ENCODE measurements at places on chromosomes 16 and 17. TPM values are rescaled to one million over a fixed set of nuclear protein-coding genes. Genes with fewer than 3 reads are reported as not detected.

DNA sequence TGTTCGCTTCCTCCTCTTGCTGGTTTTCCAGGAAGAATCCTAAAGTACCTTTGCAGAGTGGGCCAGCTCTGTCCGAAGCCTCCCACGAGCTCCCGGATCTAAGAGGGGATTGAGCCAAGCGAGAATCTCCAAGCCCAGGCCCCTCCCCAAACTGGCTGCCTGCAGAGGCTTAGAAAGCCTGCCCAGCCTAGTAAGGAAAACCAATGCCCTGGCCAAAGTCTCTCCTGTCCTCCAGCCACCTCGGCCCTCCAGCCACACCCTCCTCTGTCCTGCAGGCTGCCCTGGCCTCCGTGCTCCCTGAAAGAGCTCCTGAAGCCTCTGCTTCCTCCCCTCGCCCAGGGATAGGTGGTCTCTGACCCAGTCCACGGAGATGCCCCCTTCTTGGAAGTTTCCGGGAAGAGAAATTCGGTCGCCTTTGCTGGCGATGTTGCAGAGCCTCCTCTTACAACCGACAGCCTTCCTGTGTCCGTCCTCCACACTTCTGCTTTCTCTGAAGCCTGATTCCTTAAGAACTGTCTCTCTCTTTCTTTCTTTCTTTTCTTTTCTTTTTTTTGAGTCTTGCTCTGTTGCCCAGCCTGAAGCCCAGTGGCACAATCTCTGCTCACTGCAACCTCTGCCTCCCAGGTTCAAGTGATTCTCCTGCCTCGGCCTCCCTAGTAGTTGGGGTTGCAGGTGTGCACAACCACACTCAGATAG, 54.9 kb upstream of the TOB1 start:
- H3K4me3 ChIP-seq: no peak overlapping the region
- H3K27me3 ChIP-seq: no peaks in the 10 kb centered on the region
- no peak overlapping the region for H3K27ac ChIP-seq
- H3K4me1 ChIP-seq: peaks cover 20% of the 10 kb centered on the region
- DNase-seq: no peak

DNA sequence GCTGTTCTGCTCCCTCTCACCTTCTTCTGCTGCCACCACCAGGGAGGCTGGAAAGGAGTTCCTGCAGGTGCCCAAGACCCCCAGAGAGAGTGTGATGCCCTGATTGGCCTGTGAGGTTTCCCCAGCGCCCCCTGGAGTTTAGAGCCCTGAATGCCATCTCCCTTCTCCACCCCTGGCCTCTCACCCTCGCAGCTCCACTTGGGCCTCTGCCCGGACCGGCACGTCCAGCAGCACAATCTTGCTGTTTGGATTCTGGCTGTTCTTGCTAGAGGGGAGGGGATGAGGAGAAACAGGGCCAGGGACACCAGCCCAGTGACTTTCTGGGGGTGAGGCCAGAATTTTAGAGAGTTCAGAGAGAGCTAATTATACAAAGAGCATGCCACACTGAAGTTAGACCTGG, 12.5 kb upstream of the FAM171A2 start:
- no peak for DNase-seq
- H3K27me3 ChIP-seq: no peaks in the 10 kb centered on the region
- peaks cover 9% of the 10 kb centered on the region for H3K4me1 ChIP-seq
- H3K27ac ChIP-seq: no peak overlapping the region
- H3K36me3 ChIP-seq: no peaks in the 10 kb centered on the region
- H3K4me3 ChIP-seq: no peak overlapping the region

DNA sequence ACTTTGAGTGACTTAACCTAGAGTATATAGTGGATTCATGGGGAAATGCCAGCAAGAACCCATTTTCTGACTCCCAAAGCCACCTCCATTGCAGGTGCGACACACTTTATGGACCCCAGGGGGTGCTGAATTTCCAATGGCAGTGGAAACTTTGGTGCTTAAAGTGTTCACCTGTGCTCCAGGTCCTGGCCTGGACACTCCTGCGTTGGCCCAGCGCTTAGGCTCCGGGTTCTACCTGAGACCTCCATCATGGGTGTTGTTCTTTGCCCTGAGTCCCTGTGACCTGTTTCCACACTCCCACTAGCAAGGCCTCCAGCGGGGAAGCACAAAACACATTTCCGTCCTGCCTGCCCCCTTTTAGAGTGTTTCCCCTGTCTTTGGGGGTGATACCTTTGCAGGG, 3.0 kb downstream of the CCNF start:
- H3K4me3 ChIP-seq: no peak overlapping the region
- no peak for DNase-seq
- no peak overlapping the region for H3K27ac ChIP-seq
- H3K27me3 ChIP-seq: no peaks in the 10 kb centered on the region

DNA sequence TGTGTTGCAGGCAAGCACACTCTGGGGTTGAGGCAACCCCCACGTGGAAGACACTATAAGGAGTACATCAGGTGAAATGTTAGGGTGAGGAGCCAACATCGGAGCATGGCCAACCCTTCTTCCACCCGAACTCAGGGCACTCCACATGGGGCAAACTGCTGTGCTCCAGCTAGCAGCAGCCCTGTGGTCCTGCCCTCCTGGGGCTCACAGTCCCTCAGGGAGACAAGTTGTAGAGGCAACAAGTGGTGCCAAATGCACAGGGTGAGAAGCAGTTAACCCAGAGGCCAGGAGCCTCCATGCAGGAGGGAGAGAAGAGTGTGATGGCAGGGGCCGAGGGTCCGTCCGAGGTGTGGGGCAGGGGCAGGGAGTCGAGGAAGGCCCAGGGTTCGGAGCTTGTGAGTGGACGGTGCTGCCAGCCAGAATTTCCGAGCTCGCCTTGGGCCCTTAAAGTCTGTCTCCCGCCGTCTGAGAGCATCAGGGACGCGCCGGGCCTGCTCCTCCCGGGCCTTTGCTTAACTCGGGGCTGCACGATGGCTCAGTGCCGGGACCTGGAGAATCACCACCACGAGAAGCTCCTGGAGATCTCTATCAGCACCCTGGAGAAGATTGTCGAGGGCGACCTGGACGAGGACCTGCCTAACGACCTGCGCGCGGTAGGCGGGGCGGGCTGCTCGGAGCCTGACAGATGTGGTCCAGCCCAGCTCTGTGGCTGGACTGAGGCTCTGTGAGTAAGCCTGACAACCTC, 32.3 kb downstream of the ATPAF2 start:
- H3K36me3 ChIP-seq: no peaks in the 10 kb centered on the region
- H3K4me1 ChIP-seq: no peaks in the 10 kb centered on the region
- H3K27ac ChIP-seq: no peak overlapping the region
- no peak overlapping the region for H3K4me3 ChIP-seq
- H3K27me3 ChIP-seq: no peaks in the 10 kb centered on the region

The GLYR1 gene
- total RNA-seq: 90.2 TPM

The PMFBP1 gene
- 1.8 TPM for total RNA-seq

The GRAPL gene
- total RNA-seq: 32.4 TPM

The GNPTG gene
- total RNA-seq: 23.6 TPM

Measured in GM12878 (cell line).